ENCODE measurements at places on chromosomes 1 and 21.

GRCh38 chr1:8674481-8674880 lies 143.0 kb downstream of the RERE start:
- DNase-seq: no peak

- DNase-seq: no peak
These were observed 13.3 kb upstream of the VASH2 start for GRCh38 chr1:212937034-212937433.

- no peak for DNase-seq
These were observed 17.6 kb upstream of the CBR3 start for GRCh38 chr21:36117286-36117741.

GRCh38 chr1:195908121-195908520 lies 700.1 kb downstream of the KCNT2 start:
- DNase-seq: no peak

- no peak for DNase-seq
These were observed 466.2 kb upstream of the PBX1 start for GRCh38 chr1:164092603-164093353.

- no peak for DNase-seq
These were observed 514.8 kb downstream of the MRPL39 start for GRCh38 chr21:25092441-25093011.

DNA sequence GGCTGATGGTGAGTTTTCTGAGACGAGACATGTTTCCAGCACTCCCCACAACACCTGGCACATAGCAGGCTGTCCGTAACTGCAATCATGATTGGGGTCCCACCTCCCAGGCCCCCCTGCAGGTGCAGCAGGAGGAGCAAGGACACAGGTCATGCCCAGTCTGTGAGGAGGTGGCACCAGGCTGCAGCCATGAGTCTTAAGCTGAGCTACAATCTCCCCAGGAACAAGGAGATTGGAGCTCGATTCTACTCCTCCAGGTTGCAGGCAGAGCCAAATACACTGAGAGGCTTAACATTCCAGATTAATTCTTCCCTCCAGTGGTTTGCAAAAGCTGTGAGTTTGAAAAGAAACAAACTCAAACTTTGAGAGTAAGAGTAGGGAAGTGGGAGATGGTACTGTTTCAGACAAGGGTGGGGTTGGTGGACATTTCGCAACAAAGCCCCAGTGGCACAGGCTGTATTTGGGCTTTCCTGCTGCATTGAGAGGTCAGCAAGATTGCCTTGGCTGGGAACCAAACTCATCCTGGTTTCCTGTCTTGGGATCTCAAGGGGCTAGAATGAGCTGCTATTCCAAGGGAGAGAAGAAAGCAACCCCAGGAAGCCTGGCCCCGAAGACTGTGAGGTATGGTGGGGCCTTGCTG lies 64.8 kb upstream of the GALNT2 start:
- DNase-seq: no peak

DNA sequence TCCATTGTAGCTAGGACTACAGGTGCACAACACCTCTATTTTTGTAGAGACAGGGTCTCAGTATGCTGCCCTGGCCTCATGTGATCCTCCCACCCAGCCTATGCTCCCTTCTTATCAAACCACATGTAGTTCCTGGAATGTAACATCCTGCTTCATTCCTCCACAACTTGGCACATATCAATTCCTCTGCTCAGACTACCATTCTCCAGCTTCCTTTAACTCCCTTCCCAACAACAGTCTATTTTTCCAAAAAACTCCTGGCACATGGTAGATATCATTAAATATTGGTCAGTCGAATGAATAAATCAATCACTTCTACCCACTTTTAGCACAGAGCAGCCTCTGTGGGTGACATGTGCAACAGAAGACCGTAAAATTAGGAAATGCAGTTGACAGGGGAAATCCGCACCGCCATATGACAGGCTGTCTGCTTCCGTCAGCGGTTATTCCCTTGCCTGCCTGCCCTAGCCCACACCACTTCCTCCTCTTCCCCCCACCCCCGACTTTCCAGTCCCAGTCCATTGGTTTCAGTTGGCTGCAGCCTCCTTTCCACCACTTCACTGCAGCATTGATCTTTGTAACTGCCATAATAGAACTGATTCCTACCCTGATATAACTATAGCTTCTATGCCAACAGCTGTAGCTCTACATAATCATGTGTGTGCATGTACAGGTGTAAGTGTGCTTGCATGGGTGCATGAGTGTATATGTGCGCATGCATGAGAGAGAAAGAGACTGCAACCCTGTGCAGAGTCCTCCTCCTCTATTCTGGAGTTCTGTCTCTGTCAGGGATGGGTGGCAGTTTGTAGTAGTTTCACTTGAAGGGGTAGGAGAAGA lies 6.8 kb upstream of the AKR1A1 start:
- DNase-seq: peak; percentile 61

GRCh38 chr1:23537296-23537973 lies 6.4 kb upstream of the E2F2 start:
- no peak for DNase-seq

GRCh38 chr1:235004840-235005391 lies 123.7 kb downstream of the TOMM20 start:
- no peak for DNase-seq

- DNase-seq: no peak
These were observed at the start of gene FCRL1 for GRCh38 chr1:157819896-157820295. FCRL1 (minus strand) TSS chr1:157820120; CDS start chr1:157820037, 83 bp downstream.

DNA sequence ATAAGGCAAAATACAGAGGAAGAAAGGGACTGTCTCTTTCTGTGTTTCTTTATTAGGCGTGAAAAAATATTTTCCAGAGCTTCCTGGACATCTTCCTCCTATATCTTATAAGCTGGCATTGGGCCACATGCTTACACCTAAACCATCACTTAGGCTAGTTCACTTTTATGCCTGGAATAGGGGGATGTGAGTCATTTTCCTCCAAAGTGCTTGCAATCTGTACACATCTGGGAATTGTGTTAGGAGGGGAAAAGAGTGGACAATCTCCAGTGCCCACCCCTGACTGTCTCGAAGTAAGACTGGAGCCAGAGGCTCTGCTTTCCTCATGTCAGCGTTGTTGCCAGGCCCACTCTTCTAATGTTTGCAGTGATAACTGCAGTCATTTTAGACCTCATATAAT lies 29.9 kb downstream of the GIPC2 start:
- DNase-seq: no peak

GRCh38 chr1:35762141-35762540 lies 7.6 kb downstream of the CLSPN start:
- no peak for DNase-seq

- no peak for DNase-seq
These were observed 470.5 kb downstream of the LTN1 start for GRCh38 chr21:28522014-28522799.

GRCh38 chr1:233473549-233474204 lies 140.2 kb upstream of the KCNK1 start:
- no peak for DNase-seq

DNA sequence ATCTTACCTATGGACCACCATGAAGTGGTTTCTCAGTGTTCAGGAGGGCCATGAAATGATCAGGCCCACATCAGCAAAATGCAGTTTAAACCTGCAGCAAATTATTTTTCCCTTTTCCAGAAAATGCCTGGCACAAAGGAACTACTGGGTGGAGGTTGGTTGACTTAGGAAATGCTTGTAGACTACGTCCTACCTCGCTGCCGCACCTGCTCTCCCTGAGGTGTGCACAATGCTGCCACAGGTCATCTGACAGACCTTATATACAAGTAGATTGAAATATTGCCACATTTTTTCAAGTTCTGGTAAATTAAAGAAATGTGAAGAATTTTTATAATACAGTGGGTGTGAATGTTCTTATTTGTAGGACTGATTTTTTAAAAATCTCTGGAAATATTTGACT lies 166.7 kb upstream of the PDE4B start:
- DNase-seq: no peak

DNA sequence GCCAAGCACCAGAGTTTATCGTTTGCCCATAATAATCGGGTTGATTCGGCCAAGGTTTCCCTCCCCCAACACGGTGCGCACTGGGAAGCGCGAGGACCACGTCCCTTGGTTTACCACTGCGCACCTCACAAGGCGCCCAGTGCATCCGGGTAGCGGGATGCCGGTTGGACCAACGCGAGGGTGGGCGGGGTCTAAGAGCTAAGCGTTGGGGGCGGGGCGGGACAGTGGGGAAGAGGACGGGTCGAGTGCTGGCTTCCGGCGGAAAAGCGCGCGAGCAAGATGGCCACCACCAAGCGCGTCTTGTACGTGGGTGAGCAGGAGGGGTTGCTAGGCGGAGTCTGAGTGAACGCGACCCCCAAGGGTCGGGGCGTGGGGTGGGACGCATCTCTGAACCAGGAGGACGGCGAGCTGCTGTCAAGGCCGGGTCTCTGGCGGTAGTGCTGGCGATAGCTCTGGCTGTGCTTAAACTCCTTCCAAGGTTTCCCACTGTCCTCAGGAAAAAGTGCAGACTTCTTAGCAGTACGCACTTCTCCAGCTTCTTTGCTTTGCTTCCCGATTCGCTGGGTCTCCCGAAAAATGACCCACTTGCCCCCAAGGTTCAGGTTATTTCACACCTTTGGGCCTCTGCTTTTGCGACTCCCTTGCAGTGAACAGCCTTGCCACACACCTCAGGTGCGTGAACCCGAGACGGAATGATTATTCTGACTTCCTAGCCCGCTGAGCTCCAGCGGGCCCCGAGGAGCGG lies at the start of gene PPIE:
Gene PPIE (plus strand): TSS at position 261 of the 745 bp plus-strand sequence. CDS start 19 bp downstream, at position 280.
- DNase-seq: peak; percentile 95

DNA sequence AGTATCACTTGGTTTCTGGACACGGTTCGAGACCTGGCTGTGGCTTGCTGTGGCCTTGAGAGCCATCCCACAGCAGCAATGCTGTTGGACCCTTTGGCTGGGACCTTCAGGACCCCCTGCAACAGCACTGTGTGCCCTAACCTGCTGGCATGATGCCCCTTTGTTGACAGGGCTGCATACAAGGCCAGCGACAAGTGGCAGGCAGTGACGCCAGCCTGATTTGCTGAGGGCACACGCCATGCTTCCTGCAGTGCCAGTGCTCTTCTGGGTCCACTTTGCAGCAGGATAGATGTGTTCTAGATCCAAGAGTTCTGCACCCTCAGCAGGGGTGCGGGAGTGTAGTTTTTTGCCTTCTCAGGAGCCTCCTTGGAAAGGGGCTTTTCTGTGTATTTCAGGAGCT lies 32.8 kb downstream of the COQ8A start:
- DNase-seq: no peak

DNA sequence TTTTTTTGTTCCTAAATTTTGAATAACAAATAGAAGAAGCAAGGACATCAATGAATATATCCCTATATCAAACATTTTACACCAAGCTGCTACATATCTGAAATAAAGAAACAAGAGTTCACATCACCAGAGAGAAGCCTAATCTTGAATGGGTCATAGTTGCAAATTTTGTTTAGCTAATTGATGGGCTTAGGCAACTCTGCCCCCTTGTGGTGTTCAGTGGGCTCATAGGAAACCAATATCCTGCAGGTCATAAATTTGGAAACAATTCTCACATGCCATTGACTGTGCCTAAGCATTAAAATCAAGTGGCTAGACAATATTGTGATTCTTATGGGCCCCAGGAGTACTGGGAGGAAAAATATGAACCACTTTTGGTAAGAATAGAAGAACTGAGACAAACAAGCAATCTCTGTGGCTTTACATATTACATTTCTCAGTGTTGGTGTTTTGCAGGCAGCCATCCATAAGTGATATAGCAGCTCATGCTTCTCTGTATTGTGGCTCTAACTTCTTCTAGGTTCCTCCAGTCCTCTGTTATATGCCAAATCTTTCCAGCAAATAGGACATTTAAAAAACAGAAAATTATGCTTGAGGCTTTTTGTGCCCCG lies 1262.8 kb upstream of the PRMT6 start:
- DNase-seq: peak; percentile 3

- no peak for DNase-seq
These were observed 27.2 kb downstream of the FABP3 start for GRCh38 chr1:31345635-31346034.

DNA sequence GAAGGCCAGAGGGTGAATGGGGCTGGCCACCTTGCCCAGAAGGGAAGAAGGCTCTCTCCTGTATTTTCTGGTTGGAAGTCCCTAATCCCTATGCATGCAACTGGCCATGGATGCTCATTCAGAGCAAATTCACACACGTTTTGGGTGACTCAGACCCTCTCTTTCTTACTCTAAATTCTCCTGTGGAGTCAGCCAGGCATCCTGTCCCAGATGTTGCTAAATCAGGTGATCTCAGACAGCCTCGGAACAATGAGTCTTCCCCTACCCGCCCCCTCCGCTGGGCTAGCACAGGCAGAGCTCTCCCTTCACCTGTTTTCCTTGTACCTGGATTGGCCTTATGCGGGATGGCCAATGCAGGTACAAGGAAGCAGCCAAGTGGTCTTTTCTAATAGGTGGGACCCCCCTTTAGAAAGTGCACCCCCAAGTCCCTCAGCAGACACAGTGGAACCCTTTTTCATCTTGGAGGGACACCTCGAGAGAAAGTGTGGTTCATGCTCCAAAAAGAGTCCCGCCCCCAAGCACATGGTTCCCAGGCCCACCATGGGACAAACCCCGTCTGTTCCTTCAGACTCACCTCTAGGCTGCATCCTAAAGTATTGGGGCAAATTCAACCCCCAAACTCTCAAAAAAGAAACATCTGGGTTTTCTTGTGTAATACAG lies 8.6 kb downstream of the S100A6 start:
- DNase-seq: no peak

DNA sequence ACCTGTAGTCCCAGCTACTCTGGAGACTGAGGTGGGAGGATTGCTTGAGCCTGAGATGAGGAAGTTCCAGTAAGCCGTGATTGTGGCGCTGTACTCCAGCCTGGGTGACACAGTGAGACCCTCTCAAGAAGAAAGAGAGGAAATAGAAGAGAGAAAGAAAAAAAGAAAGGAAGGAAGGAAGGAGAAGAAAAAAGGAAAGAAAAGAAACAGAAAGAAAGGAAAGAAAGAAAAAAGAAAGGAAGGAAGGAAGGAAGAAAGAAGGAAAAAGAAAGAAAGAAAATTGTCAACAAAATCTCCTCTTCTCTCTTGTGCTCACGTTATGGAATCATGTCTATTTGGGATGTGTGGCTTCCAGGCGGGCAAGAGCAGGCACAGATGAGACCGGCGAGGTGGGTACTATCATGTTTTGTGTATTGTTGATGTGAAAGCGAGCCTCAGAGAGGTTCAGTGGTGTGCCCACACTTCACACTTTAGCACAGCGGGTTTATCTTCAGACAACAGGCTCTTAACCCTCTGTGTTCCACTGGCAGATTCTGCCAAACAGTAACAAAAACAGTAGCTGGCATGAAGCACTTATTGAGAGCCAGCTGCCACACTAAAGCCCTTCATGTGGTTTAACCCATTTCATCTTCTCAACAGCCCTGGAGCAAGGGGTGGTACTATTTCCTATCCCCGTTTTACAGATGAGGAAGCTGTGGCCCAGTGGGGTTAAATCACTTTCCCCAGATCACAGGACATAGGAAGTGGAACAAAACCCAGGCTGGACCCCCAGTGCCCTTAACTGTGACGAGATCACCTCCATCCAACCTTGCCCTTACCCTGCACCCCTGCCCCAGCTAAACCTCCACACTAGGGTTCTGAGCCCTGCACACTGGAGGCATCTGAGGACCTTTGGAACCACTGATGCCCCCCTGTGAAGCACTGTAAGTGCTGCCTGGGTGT lies 94.7 kb upstream of the TARDBP start:
- no peak for DNase-seq
